ENCODE measurements at places on chromosomes 1 and 21. TPM values are rescaled to one million over a fixed set of nuclear protein-coding genes. Genes with fewer than 3 reads are reported as not detected.

FCRL6 gene
- not detected for total RNA-seq

LZIC gene
- 10.6 TPM for total RNA-seq

GUCA2B gene
- total RNA-seq = not detected

C8B gene
- total RNA-seq = not detected

RGS2 gene
- total RNA-seq = 42.5 TPM

WNT3A gene
- total RNA-seq = not detected

KCNJ6 gene
- total RNA-seq = 0.23 TPM

HSD3B2 gene
- total RNA-seq = not detected

GBP3 gene
- total RNA-seq = 17.4 TPM

PTPRC gene
- not detected for total RNA-seq

PTAFR gene
- total RNA-seq = 0.12 TPM

KANK4 gene
- not detected for total RNA-seq

A3GALT2 gene
- not detected for total RNA-seq

S100A8 gene
- total RNA-seq = not detected

NR1I3 gene
- not detected for total RNA-seq

CFHR3 gene
- total RNA-seq = not detected

REN gene
- not detected for total RNA-seq

OR2T29 gene
- not detected for total RNA-seq

GRIK3 gene
- total RNA-seq = not detected

VASH2 gene
- total RNA-seq = 0.30 TPM

MATN1 gene
- 0.23 TPM for total RNA-seq

CFHR5 gene
- not detected for total RNA-seq

RGS4 gene
- total RNA-seq = 31.8 TPM

TACSTD2 gene
- not detected for total RNA-seq

MSH4 gene
- total RNA-seq = 0.35 TPM

PERM1 gene
- 0.12 TPM for total RNA-seq

CRYAA gene
- not detected for total RNA-seq

GJA8 gene
- not detected for total RNA-seq

FCRL4 gene
- total RNA-seq = not detected

TTC34 gene
- total RNA-seq = 0.12 TPM

AMY2A gene
- not detected for total RNA-seq

GCSAML gene
- not detected for total RNA-seq

AMY1A gene
- total RNA-seq = not detected

CHIA gene
- total RNA-seq = not detected

KRTAP10-10 gene
- total RNA-seq = not detected

MAP10 gene
- total RNA-seq = 0.94 TPM

IFI44L gene
- total RNA-seq = 6.5 TPM

ADAMTS4 gene
- 4.9 TPM for total RNA-seq

MMP23B gene
- total RNA-seq = 4.7 TPM

CPTP gene
- 8.5 TPM for total RNA-seq

GSTM5 gene
- total RNA-seq = 0.60 TPM

BLACAT1 gene
- not detected for total RNA-seq

ATP1A4 gene
- total RNA-seq = not detected

TMEM200B gene
- 9.2 TPM for total RNA-seq

LDLRAD2 gene
- not detected for total RNA-seq

DOCK7 gene
- total RNA-seq = 111 TPM

KMO gene
- not detected for total RNA-seq

Measured in smooth muscle cell of the coronary artery (primary cell).